ENCODE measurements at places on chromosomes 7 and 10.

GRCh38 chr7:151895631-151896031, 18.7 kb upstream of the PRKAG2 start:
- DNase-seq, result no peak

DNA sequence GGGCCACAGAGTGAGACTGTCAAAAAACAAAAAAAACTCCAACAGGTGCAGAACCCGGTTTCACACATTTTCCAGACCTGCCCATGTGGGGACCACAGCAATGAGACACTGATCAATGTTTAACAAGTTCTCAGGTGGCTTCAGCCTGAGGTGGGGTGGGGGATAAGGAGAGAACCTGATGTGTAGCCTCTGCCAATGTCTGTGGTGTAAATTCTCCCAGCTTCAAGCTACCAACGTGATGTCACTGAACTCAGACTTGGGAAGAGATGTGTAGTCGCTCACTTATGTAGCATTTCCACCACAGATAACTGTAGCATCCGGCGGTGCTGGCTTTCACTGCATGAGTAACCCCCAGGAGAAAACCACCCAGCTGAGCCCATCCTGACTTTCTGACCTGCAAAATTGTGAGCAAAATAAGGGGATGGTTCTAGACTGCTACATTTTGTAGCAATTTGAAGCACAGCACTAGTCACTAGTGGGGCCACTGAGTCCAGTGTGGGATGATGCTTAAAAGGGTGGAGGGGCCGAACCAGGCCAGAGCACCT, 13.8 kb upstream of the TNRC18 start:
- DNase-seq, result no peak

- DNase-seq, result no peak
Observed at GRCh38 chr10:53023411-53023810, 250.8 kb upstream of the MBL2 start.

GRCh38 chr10:44476409-44477045, 91.6 kb upstream of the CXCL12 start:
- no peak for DNase-seq

DNA sequence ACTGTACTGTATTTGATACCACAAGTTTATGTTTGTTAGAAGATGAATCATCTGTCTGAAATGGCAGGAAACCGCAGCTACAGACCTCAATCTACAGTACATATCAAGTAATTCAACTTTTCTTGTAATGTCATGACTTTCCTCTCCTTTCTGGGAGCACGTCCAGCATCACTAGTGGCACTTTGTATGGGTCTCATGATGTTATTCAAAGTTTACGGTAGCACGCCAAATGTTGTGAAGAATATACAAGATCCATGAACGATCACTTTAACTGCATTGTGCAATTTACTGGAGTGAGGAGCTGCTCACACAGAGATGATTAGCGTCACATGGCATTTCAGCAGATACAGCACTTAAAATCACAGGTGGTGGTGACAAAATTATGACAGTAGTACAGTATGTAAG, 257.8 kb upstream of the GNAI1 start:
- DNase-seq, result peak; percentile 9

DNA sequence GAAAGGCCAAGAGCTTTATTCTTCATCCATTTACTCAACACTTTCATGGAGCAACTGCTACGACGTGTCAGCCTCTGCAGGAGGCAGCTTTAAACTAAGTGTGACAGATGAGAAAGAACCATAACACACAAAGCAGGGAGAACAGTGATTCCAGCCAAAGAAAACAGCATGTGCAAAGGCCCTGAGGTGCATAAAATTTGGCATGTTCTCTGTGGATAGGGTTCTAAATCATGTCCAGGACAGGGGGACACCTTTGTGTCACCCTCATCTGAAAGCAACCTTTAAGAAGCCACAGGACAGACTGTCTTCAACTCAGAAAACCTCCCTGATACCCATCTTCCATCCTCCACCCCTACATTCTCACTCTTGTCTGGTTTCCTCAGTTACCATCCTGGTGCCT, 116.6 kb downstream of the KCNMA1 start:
- no peak for DNase-seq

- DNase-seq, result no peak
Observed at GRCh38 chr7:158976468-158976848, 120.1 kb downstream of the DYNC2I1 start.

GRCh38 chr10:126598009-126598408, 72.5 kb downstream of the C10orf90 start:
- peak; percentile 54 for DNase-seq

DNA sequence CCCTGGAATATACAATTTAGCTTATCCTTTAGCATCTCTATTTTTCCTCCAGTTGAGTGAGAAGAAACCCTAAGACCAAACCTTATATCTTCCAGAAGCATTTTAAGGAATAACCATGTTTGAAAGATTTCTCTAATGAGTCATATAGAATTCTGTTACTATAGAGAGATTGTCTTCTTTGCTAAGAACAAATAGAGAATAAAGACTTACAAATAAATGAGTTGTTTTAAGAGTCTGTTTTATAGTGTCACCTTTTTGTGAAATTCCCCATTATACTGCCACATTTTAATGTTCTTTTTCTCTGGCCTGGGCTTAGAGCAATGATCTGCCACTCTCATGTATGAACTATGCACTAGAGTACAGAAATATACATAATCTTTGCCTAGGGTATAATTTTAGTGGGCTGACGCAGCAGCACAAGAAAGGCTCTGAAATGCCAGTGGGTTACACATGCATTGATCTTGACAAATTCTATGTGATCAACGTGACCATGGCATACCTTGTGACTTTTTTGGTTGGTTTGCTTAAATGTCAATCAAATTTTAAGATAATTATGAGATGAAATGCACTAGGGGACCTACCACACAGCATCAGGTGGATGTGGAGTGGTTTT, 145.1 kb upstream of the MKLN1 start:
- DNase-seq, result no peak

DNA sequence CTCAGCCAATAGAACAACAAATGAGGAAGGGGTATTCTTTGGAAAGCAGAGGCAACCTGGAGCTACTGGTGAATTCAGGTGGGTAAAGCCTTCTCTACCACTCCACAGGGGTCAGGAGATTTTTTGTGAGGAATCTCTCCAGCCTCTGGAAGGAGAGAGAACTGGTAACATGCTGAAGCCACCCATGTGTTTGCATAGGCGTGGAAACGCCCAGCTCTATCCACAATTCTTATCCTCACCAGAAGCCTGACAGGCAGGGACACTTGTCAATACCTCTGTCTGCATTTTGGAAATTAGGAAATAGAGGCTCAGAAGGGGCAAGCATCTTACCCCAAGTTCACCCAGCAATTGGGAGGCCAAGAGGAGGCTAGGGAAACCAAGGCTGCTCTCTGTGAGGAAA, 133.7 kb downstream of the FGFR2 start:
- DNase-seq, result no peak

DNA sequence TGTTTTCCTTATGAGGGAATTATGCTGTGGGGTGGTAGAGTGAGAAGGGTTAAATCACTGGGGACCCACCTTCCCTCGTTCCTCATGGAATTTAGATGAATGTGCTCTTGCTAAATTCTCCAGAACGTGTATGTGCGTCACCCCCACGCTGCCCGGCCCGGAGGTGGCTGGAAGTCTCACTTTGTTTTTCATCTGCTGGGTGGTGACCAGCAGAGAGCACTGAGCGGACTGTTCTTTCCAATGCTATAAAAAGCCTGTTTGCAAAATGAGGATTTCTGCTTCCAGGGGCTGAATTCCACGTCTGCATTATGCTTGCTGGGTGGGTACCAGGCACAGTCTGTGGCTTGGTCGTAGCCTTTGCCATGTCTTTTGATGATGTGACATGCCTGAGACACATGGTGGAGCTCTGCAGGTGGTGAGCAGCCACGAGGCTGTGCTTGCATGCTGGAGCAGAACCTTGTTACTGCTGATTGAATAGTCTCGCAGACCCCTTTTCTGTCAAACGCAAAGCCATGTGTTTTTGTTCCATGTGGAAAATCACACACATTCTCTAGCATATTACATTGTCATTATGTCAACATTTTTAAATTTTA, 31.9 kb upstream of the INSYN2A start:
- no peak for DNase-seq

GRCh38 chr7:103134836-103135554, 13.9 kb downstream of the NAPEPLD start:
- DNase-seq, result no peak

DNA sequence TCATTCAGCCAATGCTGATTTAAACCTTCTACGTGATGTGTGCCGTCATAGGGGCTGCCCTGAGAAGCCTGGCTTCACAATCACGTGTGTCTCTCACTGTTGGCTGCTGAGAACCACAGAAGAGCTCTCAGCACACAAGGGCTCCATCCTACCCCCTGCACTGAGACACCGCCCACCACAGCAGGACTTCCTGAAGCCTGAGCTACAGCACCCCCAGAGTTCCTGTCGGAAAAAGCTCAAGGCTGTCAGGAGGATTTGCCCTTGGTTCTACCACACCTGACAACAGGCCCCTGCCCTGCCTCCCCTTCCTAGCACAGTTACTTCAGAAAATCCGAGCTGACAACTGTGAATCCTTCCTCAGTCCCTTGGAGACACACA, 191.9 kb downstream of the MAD1L1 start:
- DNase-seq, result no peak

DNA sequence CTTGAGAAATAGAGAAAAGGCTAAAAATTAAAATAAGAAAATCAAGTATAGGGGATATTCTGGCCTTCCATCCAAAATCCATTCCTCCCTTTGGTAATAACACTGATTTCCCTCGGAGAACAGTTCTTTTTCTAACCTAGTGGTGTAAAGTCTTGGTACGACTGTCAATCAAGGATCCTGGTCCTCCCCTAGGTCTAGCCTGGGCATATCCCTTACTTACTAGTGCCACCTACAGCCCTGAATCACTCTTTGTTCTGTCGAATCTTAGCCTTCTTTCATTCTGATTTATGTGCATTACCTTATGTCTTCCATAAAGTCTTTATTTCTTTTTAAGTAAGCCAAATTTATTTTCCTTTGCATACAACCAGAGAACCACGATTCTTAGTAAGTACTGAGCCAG, 298.7 kb upstream of the LRRTM3 start:
- DNase-seq, result peak; percentile 57

DNA sequence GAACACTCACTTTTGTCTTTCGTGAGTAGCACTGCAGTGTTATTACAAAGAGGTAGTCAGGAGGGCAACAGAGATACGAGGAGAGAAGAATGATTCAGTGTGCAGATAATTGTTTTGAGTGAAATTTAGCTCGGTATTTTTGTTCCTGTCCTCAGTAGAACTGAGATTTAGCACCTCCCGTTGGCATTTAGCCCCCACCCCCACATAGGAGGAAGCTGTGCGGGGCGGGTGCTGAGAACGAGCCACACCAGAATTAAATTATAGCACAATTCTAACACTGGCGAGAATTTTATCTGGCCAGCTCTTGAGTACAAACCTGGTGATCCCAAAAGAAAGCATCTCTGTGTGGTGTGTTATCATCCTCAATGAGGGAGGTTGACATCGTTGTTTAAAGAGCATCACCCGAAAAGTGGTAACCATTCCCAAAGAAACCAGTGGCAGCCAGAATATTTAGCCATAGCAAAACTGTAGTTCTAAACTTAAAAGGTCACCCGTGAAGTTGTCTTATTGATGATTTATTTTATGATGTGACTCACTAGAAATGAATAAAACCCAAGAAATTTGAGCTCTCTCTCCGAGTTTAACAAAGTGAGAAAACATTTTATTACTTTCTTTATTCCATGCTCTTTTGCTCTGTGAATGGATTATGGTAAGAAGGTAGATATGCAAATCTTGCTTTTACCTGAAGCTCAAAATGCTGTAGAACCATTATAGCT, 612.2 kb downstream of the SUGCT start:
- no peak for DNase-seq

- DNase-seq, result no peak
Observed at GRCh38 chr10:118735294-118735693, 19.5 kb downstream of the CACUL1 start.

- no peak for DNase-seq
Observed at GRCh38 chr10:114289096-114289436, 50.0 kb downstream of the VWA2 start.

DNA sequence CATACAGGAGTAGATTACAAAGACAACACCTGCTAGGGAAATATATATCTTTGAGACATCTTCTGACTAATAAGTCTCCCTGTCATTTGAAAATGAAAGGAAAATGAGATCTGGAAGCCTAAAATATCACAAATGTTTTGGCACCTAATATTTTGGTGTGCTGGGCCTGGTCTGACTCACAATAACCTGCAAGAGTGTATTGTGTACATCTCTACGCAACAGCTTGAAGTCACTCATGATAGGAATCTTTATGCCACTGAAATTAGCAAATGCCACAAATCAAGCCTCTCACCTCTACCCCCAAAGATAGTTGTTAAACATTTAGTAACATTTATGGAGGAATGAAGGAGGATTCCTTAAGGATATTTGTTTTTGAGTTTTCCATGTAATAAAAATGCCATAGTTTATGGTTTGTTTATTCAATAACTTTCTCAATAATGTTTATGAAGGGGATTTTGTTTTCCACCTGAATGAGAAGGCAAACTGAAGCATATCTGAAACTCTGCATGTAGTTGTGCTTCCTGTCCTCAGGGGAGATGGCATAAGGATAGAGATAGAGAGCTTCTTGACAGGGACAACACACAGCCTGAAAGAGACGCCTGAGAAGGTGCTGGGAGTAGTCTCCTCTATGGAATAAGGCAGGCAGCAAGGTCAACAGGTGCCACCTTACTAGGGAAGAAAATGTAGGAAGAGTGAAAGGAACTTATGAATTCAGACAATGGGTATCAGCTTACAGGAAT, 197.4 kb downstream of the AHR start:
- DNase-seq, result no peak

- DNase-seq, result no peak
Observed at GRCh38 chr7:135238112-135238744, 4.6 kb downstream of the STRA8 start.

DNA sequence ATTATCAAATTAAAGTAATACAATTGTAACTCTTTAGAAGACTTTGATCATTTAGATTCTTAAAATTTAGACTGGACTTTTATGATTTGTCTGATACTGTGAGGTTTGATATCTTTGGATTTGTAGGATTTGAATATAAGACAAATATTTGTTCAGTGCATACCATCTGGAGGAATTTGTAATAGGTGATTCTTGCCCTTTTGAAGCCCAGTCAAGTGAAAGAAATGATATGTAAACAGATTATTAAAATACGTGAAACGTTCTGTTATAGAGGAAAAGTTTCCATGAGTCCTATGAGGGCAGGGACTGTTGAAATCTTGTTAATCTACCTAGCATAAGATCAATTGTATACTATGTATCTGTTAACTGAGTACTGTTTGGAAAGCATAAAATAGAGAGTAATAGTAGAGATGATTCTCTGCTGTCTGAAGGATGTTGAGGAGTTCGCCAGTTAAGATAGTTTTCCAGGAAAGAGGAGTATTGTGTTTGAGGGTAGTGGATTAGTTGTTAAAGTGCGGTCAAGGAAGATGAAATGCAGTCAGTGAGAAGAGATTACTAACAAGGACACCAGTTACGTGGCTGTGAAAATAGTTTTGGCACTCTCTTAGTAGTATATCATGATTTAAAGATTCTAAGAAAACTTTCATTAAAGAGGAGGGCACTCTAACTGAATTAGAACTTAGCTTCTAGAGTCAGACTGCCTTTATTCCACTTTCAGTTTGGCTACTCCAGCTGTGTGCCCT, 14.4 kb downstream of the PDCD4 start:
- no peak for DNase-seq

DNA sequence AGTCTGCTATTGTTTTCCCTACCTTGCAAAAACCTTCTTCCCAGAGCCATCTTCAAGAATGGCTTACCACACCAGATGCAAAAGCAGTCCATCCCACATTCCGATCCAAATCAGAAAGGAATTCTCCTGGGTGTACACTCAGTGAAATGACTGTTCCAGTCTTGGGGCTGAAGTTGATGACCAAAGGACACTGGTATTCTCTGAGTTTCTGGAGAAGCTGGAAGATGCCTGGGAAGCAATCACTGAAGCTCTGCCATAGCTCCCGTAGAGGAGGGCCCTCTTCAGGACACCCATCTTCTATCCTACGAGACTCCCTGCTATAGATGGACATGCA, 155.7 kb downstream of the LCOR start:
- DNase-seq, result no peak

Measured in RWPE1 (cell line).